NCI-H748 treated with DMSO at 0.1 percent for 48 hours (cell line): ENCODE measurements at places on chromosomes 7 and 10.

- DNase-seq: no peak
Observed at GRCh38 chr7:48387932-48388331, 216.7 kb downstream of the ABCA13 start.

DNA sequence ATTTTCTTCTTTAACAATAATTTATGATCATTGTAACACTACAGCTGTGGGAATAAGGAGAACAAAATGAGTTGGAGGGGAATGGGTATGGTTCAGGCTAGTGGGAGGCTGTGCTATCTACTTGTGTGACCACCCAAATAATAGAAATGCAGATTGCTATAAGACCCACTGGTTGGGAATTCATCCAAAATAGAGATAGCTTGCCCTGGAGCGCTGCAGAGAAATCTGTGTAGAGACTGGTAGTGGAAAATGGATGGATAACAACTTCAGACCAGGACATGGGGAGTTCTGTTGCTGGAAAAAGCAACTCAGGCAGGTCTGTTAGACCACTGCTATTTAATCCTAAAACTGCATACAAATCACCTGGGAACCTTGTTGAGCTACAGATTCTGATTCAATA, 137.1 kb upstream of the MKLN1 start:
- DNase-seq: no peak

DNA sequence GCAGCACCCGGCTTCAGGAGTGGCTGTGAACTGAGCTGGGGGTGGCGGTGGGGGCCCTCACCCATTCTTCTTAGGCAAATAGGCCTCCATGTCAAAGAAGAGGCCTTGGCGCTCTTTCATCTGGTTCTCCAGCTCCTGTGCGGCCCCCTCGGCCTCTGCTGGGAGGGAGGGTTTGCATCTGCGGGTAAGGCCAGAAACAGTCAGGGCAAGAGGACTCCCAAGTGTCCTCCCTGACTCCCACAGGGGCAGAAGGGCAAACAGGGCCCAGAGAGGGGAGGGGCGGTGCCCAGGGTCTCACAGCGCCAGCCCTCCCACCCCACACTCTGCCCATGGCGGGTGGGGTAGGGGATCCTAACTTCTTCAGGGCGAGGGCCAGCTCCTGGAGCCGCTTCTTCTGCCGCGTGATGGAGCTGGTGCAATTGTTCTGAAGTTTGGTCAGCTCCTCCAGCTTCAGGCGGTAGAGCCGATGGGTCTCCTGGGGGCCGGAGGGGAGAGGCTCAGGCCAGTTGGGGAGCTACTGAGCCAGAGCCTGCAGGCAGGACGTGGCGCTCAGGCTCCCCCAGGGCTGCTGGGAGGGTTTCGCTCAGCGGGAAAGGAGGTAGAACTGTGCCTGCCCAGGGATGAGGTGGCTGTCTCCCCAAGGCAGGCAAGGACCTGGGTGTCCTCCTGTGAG, 2.2 kb downstream of the TMEM120A start:
- DNase-seq: no peak

DNA sequence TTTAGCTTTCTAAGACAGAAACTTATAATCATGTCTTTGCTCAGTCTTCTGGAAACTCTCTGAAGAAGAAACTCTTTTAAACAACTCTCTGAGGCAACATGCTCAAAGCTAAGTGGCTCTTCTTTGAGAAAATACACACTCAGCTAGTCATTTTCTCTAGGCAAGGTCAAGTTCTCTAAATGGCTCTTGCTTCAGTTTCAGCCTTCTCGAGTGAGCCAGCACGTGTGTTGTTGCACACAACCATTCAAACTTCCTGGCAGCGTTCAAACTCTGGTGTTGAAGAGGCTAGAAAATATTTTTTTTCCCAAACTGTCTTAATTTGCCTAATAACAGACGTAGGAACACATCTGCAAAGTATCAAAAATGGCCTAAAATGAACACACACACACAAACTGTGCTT, 129.1 kb downstream of the THSD7A start:
- no peak for DNase-seq

GRCh38 chr10:123011987-123012386, 3.2 kb downstream of the ACADSB start:
- no peak for DNase-seq

- no peak for DNase-seq
Observed at GRCh38 chr7:76261931-76262330, 40.5 kb upstream of the HSPB1 start.

GRCh38 chr10:120022357-120022756, 129.8 kb downstream of the SEC23IP start:
- DNase-seq: no peak

- no peak for DNase-seq
Observed at GRCh38 chr7:46864716-46865115, 717.2 kb downstream of the TNS3 start.

DNA sequence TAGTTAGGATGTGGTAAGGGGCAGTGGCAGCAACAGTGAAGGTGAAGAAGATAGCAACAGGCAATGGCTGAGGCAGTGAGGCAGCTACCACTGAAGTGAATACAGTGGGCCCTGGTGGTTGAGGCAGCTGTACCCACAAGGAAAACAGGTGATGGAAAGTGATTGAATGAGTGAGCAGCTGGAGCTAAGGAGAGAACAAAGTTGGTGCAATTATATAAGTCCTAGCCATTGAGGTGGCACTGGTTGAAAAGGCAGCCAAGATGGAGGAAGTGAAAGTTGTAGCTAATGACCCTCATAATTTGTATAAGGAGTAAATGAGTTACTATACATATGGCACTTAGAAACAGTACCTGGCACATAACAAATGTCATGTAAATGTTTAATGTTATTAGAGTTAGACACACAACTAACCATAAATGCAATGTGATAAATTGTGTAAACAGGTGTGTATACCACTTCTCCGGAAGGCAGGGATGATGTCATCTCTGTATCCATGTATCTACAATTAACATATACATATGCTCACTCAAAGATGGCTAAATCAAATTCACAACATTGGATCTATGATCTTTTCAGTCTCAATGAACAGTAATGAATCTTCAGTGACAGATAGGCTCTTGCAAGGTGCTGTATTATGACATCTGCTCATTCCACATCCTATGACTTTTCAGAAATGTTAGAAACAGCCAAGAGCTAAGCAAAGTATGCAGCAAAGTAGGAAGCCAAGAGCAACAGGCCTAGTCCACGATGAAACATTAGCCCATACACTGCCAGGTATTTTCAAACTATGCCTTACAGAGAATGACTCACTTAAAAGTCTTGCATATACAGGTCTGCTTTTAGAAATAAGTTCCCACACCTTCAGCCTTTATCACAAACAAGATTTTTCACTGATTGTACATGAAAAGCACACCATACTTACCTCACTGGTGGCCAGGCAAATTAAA, 10.7 kb downstream of the XPNPEP1 start:
- DNase-seq: no peak

DNA sequence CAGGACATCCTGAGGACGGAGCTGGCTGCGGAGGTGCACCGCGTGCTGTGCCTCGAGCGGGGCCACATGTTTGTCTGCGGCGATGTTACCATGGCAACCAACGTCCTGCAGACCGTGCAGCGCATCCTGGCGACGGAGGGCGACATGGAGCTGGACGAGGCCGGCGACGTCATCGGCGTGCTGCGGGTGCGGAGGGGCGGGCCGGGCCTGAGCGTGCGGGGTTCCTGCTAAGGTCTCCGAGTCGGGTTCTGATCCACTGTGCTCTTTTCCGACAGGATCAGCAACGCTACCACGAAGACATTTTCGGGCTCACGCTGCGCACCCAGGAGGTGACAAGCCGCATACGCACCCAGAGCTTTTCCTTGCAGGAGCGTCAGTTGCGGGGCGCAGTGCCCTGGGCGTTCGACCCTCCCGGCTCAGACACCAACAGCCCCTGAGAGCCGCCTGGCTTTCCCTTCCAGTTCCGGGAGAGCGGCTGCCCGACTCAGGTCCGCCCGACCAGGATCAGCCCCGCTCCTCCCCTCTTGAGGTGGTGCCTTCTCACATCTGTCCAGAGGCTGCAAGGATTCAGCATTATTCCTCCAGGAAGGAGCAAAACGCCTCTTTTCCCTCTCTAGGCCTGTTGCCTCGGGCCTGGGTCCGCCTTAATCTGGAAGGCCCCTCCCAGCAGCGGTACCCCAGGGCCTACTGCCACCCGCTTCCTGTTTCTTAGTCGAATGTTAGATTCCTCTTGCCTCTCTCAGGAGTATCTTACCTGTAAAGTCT, 10.4 kb downstream of the ATG9B start:
- no peak for DNase-seq

DNA sequence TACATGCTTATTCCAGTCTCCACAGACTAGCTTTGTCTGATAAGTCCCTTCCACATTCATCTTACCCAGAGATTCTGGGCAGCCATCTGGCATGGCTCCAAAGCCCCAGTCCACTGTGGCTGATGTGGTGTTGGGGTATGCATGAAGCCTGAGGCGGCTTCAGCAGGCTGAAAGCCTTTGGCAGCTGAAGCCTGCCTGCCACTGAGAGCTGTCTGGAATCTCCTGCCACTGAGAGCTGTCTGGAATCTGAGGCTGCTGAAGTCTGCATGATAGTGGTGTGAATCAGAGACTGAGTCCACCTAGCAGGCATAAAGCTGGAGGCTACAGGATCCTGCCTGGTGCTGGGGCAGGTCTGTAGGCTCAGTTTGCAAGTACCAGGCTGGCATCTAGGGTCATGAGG, 87.1 kb downstream of the DYNC1I1 start:
- no peak for DNase-seq

DNA sequence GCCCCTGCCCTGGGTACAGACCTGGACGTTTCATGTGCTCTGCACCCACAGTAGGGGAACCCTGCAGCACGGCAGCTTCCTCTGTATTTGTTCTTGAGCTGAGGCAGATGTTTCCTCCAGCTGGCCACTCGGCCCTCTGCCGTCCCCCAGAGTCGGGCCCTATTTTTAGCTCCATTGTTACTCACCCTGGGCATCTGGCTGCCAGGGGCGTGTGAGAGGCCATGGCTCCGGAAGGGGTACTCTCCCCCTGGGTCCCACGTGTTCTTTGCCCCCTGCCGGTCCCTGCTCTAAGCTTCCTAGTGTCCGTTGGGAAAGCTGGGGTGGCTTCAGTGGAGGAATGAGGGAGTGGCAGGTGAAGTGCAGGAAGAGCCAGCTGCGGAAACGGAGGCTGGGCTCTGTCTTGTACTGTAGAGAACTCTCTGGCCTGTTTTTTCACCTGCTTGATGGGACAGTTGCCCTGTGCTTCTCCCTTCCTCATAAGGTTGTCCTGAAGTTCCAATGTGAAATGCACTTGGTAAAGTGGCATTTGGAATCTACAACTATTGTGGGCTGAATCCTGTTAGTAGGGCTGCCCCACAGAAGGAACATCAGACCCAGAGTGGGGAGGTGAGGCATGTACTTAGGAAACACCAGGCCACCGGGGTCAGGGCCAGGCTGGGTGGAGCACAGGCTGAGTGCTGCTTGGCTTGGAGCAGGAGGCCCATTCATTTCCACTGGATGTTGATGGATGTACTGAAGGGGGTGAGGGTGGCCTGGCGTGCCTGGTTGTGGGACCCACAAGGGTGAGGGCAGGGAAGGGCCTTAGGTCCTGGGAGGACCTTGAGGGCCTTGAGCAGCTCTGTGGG, 30.6 kb downstream of the PALD1 start:
- DNase-seq: no peak

GRCh38 chr7:113659416-113659815, 259.4 kb downstream of the PPP1R3A start:
- no peak for DNase-seq

GRCh38 chr10:104734433-104734832, 93.3 kb downstream of the SORCS3 start:
- no peak for DNase-seq

DNA sequence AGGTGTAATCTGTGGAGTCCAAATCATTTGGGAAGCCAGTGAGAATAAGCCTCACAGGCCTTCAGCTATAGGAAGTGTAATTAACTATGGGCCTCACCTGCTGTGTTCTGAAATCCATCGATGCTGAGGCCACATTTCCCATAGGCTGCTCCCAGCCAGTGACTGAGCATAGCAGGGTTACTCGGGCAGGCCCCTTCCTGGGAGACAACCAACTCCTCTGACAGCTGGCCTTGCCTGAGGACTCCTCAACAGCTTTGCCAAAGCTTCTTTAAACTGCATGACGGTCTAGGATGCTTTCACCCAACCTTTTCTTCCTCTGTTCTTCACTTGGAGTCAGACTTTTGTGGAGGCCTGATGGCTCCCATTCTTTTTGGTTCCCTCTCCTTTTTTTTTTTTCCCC, 63.8 kb upstream of the SMNDC1 start:
- no peak for DNase-seq

DNA sequence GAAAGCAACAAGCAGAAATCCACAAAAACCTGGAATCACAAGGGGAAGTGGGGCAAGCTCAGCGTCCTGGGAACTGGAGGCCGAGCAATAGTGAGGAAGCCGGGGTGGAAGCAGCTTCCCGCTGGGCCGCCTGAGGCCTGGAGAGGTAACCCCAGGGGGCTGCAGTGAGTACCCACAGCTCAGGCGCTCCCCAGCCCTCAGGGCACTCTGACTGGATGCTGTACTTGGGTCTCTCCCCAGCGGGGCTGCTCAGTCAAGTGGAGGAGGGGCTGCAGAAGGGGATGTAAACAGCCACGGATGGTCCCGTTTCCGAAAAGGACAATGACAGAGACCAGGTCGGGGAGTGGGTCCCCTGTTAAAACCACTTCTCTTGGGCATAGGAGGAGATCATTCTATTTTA, 50.3 kb downstream of the SLIT1 start:
- DNase-seq: no peak

GRCh38 chr10:47077386-47077785, 166.2 kb downstream of the PTPN20 start:
- no peak for DNase-seq

- DNase-seq: no peak
Observed at GRCh38 chr7:73701357-73701995, 18.0 kb downstream of the STX1A start.

DNA sequence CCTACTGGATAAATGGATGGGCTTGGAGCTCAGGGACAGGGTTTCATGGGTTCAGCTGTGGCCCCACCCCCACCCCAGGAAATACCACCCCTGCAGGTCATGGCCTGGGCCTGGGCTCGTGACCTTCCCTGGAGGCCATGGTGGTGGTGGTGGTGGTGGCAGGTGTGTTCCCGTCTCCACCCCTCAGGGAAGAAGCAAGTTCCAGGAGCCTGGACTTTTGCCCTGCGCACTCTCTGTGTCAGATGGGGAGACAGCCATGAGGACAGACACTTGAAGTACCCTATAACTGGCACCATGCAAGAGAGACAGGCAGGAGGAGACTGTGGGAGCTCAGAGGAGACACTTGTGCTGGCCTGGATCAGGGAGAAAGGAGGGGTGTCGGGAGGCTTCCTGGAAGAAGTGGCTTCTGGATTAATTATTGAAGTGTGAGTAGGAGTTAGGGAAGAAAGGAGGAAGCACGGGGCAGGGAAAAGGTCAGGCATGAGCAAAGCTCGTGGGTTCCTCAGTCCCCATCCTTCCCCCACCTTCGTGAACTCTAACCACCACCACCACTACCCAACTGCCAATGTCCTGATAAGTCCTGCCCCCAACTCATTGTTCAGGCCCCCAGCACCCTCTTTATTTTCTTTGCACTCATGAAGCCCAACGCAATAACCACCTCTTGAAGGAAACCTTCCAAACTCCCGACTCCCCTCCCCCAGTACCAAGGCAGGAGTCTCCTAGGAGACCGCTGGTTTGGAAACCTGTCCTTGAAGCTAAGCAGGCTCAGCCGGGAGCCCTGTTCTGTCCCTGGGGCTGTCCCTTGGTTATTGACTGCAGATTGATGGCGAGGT, 8.9 kb downstream of the SH2B2 start:
- no peak for DNase-seq
